ENCODE measurements at places on chromosomes 2 and 18.

DNA sequence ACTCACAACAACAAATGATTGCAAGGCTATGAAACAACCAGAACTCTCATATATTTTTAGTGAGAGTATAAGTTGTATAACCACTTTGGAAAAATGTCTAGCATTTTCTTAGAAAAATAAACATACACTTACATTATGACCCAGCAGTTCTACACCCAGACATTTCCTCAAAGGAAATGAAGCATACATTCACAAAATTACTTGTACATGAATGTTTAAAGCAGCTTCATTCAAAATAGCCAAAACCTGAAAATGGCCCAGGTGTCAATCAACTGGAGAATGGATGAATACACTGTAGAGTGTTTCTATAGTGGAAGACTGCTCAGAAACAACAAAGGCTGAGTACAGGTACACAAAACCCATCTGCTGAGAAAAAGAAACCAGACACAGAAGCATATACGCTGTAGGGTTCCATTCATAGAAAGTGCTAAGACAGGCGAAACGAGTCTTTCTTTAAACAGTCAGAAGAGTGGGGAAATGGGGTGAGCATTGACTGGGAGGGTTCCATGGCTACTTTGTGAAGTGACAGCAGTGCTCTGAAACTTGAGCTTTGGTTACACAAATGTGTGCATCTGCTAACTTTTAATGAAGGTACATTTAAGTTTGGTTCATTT lies 799.0 kb downstream of the DCDC2C start:
- no peak for DNase-seq
- H3K4me3 ChIP-seq: no peak overlapping the region
- H3K4me1 ChIP-seq: peaks cover 7% of the 10 kb centered on the region
- no peak overlapping the region for H3K27ac ChIP-seq
- H3K36me3 ChIP-seq: no peaks in the 10 kb centered on the region

- H3K27me3 ChIP-seq: no peaks in the 10 kb centered on the region
- no peak overlapping the region for H3K4me3 ChIP-seq
- H3K36me3 ChIP-seq: no peaks in the 10 kb centered on the region
- DNase-seq: no peak
Measured at GRCh38 chr2:177318613-177319012, 54.1 kb upstream of the NFE2L2 start.

- no peaks in the 10 kb centered on the region for H3K4me1 ChIP-seq
- H3K27me3 ChIP-seq: no peaks in the 10 kb centered on the region
- H3K4me3 ChIP-seq: no peak overlapping the region
- no peaks in the 10 kb centered on the region for H3K36me3 ChIP-seq
- no peak overlapping the region for H3K27ac ChIP-seq
Measured at GRCh38 chr18:55228707-55229106, 269.4 kb upstream of the CCDC68 start.

DNA sequence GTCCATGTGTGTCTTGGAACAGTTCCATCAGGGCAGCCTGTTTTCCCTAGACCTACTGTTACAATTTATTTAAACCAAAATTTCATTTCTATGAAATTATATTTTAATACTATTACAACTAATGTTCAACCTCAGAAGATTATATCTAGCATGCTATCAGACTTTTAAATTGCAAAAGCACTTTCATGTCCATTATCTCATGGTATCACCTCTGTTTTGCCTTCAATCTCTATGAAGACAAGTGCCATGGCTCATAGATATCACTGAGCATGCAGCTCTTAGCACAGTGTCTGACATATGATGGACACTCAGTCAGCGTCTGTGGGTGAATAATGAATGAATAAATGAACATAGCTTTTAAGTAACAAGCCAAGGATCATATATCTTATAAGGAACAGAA lies 288.8 kb downstream of the RAD51AP2 start:
- DNase-seq: no peak
- H3K4me1 ChIP-seq: no peaks in the 10 kb centered on the region
- H3K27me3 ChIP-seq: no peaks in the 10 kb centered on the region

DNA sequence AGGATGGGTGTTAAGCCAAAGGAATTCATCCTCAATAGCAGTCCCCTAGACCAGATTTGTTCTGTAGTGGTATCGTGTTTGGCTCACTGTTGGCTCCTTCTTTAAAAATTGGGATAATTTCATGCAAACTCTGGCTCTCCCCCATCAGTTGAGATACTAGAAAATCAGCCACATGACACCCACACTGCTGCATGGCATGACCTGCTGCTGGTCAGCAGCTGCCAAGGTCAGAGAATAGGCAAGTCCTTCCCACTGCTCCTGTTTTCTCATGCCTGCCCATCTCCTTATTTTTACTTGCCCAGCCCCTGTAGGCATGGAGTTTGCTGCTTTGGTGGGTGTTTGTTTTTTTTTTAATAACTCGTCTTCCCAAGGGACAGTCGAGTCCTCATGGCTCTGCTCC lies 1.0 kb upstream of the SNRNP200 start:
- no peak for DNase-seq
- H3K4me1 ChIP-seq: peaks cover 3% of the 10 kb centered on the region
- H3K36me3 ChIP-seq: peaks cover 21% of the 10 kb centered on the region
- H3K27me3 ChIP-seq: no peaks in the 10 kb centered on the region
- H3K27ac ChIP-seq: no peak overlapping the region

- no peaks in the 10 kb centered on the region for H3K27me3 ChIP-seq
- peaks cover 29% of the 10 kb centered on the region for H3K4me1 ChIP-seq
- no peaks in the 10 kb centered on the region for H3K36me3 ChIP-seq
- H3K27ac ChIP-seq: peak overlapping the region; percentile 90
- DNase-seq: peak; percentile 35
Measured at GRCh38 chr2:27356056-27356381, 545 bp downstream of the GTF3C2 start.

- no peaks in the 10 kb centered on the region for H3K4me1 ChIP-seq
- no peaks in the 10 kb centered on the region for H3K27me3 ChIP-seq
- no peak overlapping the region for H3K4me3 ChIP-seq
- peak; percentile 78 for DNase-seq
- H3K27ac ChIP-seq: no peak overlapping the region
- H3K36me3 ChIP-seq: no peaks in the 10 kb centered on the region
Measured at GRCh38 chr2:30026091-30027055, 105.0 kb upstream of the ALK start.

- no peaks in the 10 kb centered on the region for H3K27me3 ChIP-seq
- no peaks in the 10 kb centered on the region for H3K4me1 ChIP-seq
- no peak overlapping the region for H3K4me3 ChIP-seq
- H3K27ac ChIP-seq: no peak overlapping the region
Measured at GRCh38 chr18:48656176-48656575, 117.3 kb downstream of the CTIF start.

- peak; percentile 71 for DNase-seq
- no peaks in the 10 kb centered on the region for H3K36me3 ChIP-seq
- no peak overlapping the region for H3K27ac ChIP-seq
- H3K4me1 ChIP-seq: no peaks in the 10 kb centered on the region
- H3K27me3 ChIP-seq: no peaks in the 10 kb centered on the region
Measured at GRCh38 chr2:134310107-134311079, 56.5 kb downstream of the MGAT5 start.

- H3K27ac ChIP-seq: no peak overlapping the region
- no peak overlapping the region for H3K4me3 ChIP-seq
- H3K27me3 ChIP-seq: no peaks in the 10 kb centered on the region
- no peaks in the 10 kb centered on the region for H3K4me1 ChIP-seq
Measured at GRCh38 chr18:29457316-29457889, 1280.5 kb upstream of the CDH2 start.

DNA sequence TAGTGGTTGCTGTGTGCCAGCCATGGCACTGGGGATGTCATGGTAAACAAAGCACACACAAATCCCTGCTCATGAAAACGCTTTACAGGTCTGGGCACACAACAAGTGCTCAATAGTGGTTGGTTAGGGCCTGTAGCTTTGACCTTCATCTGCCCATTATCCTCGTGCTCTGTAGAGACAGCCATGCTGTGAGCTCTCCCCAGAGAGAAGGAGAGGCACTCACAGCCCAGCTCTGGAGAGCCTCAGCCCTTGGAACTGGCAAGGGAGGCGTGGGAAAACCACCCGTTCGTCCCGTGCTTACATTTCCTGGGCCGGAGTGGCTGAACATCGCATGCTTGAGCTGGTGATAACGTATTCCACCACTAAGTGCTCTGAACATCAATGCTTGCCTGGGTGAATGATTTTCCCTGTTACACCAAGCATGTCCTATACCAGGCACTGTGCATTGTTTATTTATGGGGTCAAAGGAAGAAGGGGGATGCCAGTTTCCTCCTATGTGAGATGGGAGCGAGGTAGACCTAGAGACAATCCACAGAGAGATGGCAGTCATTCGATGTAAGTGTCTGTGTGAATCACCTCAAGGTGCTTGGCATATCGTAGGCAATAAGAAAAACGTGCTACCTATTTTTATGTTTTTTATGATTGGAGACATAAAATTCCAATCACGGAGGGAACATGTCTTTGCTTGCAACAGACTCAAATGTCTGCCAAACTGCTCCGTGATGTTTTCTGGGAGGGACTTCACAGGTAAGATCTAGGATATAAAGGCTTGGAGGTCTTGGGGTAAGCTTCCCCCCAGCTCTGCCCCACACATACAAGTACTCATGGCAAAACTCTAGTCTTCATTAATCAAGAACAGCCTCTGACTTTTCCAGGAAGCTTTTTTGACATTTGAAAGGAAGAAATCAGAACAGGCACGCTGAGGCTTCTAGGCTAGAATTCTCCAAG lies 75.5 kb downstream of the DDX1 start:
- no peak for DNase-seq
- H3K27ac ChIP-seq: no peak overlapping the region
- H3K36me3 ChIP-seq: no peaks in the 10 kb centered on the region

GRCh38 chr2:57516698-57517340 lies 529.8 kb upstream of the VRK2 start:
- H3K4me1 ChIP-seq: no peaks in the 10 kb centered on the region
- H3K27me3 ChIP-seq: no peaks in the 10 kb centered on the region
- no peak overlapping the region for H3K4me3 ChIP-seq
- no peaks in the 10 kb centered on the region for H3K36me3 ChIP-seq
- no peak for DNase-seq

DNA sequence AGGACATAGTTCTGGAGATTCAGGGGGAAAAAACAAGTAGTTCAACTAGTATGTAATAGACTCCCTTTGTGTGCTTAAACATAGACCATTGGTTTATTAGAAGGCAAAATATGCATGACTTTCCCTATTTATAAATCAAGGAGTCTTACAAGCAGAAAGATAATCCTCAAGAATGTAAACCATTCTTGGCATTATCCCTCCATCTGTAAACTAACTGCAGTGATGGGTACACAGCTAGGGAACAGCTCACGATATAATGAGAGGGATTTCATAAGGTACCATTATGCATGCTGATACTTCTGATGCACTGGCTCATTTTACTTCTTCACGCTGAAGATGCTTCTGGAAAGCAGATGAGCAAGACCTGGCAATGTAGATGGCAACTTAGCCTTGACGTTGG lies 878 bp downstream of the FBXO15 start:
- no peak overlapping the region for H3K4me3 ChIP-seq
- peaks cover 17% of the 10 kb centered on the region for H3K4me1 ChIP-seq
- H3K27me3 ChIP-seq: no peaks in the 10 kb centered on the region
- no peak overlapping the region for H3K27ac ChIP-seq
- H3K36me3 ChIP-seq: no peaks in the 10 kb centered on the region

DNA sequence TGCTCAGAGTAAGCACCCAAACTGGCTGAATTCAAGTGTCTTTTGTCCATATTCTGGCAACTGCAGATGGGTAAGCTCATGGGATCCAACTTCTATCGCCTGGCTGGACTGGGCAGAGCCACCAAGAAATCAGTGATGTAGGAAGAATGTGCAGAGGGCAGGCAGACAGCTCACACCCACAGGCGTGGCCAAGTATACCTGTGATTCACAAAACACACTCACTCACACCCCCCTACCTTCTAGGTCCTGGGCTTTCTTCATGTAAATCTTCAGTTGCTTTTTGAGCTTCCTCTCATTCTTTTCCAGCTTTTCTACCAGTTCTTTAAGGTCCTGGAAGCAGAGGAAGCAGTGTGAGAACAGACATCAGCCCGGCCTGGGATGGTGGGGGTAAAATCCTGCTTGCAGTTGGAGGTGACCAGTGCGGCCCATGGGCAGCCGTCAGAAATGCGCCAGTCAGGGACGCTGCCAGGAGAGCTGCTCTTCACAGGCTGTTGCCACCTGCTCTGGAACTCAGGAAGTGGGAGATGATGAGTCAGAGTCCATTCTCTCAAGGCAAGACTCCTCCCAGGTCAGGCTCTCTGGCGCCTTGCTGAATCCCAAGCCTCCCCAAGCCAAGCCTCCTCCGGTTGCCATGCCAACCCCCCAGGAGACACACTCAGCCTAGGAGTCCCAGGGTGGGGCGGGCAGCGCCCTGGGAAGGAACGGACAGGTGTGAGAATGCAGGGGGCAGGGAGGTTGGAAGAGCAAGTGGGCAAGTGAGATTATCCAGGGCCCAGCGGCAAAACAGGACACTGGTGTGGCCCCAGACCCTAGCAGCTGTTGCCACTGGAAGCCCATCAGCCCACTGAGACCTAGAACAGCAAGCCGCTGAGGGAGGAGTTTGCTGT lies 36.2 kb upstream of the ACAA2 start:
- H3K27ac ChIP-seq: no peak overlapping the region
- no peaks in the 10 kb centered on the region for H3K27me3 ChIP-seq
- H3K36me3 ChIP-seq: no peaks in the 10 kb centered on the region
- DNase-seq: no peak
- H3K4me3 ChIP-seq: no peak overlapping the region
- no peaks in the 10 kb centered on the region for H3K4me1 ChIP-seq

- no peaks in the 10 kb centered on the region for H3K36me3 ChIP-seq
- H3K27me3 ChIP-seq: no peaks in the 10 kb centered on the region
- peak overlapping the region; percentile 75 for H3K4me3 ChIP-seq
Measured at GRCh38 chr18:58671632-58672564, 633 bp downstream of the MALT1 start.

DNA sequence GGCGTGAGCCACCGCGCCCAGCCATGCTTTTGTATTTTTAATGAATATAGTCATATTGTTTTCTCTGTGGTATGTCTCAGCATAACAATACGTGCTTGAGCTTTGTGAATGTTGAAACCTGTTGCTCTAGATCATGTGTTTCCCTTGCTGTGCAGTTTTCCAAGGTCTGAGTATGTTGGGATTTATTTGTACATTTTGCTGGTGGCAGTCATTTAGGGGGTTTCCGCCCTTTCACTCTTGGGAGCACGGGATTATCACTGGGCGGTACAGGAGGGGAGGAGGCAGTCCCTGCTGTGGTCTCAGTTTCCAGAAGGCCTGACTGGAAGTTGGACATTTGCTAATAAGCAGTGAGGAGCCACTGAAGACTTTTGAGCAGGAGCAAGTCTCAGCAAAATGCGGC lies 24.9 kb upstream of the CATIP start:
- H3K4me1 ChIP-seq: no peaks in the 10 kb centered on the region
- no peaks in the 10 kb centered on the region for H3K36me3 ChIP-seq
- H3K27me3 ChIP-seq: no peaks in the 10 kb centered on the region
- DNase-seq: no peak

- H3K4me1 ChIP-seq: peaks cover 14% of the 10 kb centered on the region
- H3K4me3 ChIP-seq: no peak overlapping the region
- no peaks in the 10 kb centered on the region for H3K36me3 ChIP-seq
- no peak for DNase-seq
Measured at GRCh38 chr2:28764909-28765711, 13.5 kb downstream of the PPP1CB start.

DNA sequence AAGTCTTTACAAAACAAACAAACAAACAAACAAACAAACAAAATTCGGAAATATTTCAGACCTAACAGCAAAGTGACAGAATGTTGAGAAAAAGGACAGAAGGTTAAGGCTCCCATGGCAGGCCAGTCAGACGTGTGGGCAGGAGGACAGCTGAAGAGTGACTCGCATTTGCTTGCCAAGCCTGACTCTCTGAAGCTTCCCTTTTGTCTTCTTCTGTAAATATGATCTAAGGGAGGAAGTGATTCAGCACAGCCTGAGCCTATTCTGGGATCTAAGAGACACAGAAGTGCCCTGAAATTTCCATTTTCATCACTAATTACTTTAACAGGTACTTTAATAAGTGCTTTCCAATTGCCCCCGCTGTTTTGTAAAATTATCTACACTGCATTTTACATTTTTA lies 134.0 kb upstream of the LYPD1 start:
- no peaks in the 10 kb centered on the region for H3K36me3 ChIP-seq
- H3K27me3 ChIP-seq: no peaks in the 10 kb centered on the region
- H3K4me3 ChIP-seq: no peak overlapping the region
- H3K4me1 ChIP-seq: no peaks in the 10 kb centered on the region

Data from pancreas (tissue), 10 donors.